ENCODE measurements at places on chromosomes 13 and 19.

DNA sequence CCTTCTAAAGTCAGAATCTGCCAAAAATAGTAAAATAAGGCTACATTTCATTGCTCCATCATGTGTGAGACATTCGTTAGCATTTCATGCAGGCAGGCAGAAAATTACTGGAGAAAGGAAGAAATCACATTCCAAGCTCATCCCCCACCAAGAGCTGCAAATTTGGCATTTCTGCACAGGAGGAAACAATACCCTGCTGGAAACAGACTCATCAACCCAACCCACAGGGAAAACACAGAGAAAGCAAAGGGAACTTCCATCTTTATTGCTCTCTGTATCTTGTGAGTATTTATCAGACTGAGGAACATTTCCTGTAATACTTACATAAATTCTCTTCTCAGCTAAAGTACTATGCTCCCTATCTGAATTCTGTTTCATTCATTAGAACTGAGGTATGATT is 95.7 kb downstream of the KCTD12 start:
- no peak for DNase-seq

DNA sequence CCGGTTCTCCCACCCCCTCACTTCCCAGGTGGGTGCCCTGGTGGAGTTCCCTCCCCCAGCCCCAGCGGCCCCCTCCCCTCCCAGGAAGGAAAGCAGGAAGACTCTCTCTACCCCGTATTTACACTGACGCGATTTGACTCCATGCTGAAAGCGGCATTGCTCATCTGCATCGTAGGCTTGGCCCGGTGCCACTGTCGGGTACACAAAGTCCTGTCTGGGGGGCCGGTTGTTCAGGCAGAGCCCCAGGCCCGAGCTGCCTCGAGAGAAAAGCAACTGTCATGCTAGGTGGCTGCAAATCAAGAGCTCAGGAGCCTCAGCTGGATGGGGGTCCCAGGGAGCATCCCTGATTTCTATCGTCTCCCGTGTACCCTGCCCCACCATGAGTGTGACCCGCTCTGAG is 14.9 kb downstream of the ADAMTS10 start:
- no peak for DNase-seq

- DNase-seq: no peak
Measured at GRCh38 chr19:56670401-56670960, 1.1 kb downstream of the ZNF835 start.

- no peak for DNase-seq
Measured at GRCh38 chr19:41530761-41531301, 45.1 kb upstream of the CEACAM21 start.

DNA sequence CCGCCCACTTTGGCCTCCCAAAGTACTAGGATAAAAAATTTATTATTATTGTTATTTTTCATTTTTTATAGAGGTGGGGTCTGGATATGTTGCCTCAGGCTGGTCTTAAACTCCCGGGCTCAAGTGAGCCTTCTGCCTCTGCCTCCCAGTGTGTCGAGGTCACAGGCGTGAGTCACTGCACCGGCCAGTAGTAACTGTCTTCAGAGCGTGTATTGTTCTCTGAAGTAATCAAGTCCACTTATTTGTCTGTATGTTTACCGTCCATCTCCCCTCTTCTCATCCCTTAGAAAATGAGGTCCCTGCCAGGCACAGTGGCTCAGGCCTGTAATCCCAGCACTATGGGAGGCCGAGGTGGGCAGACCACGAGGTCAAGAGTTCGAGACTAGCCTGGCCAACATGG is 18.2 kb upstream of the SULT2B1 start:
- no peak for DNase-seq

DNA sequence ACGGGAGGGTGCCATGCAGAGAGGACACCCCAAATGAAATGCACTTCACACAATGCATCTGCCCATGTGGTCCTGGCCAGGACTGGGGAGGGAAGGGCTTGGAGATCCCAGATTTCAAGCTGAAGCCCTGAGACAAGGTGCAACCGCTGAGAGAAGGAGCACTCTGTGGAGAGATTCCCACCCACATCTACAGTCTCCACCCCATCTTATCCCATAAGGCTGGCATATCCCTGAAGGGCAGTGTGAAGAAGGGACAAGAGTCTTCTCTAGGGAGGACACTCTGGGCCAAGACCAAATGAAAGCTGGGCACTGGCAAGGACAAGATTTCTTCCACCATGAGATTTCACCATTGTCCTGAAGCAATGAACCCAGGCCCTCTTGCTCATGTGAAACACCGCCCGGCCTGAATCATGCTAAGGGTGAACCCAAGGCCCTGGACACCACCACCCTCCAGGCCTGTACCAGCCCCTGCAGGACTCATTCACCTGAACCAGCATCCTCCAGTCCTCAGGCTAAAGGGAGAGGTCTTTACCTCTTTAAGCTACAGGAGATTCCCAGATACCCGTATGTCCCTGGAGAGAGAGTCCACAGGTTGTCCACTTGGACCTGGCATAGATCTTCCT is 20.5 kb downstream of the CEACAM4 start:
- DNase-seq: no peak

DNA sequence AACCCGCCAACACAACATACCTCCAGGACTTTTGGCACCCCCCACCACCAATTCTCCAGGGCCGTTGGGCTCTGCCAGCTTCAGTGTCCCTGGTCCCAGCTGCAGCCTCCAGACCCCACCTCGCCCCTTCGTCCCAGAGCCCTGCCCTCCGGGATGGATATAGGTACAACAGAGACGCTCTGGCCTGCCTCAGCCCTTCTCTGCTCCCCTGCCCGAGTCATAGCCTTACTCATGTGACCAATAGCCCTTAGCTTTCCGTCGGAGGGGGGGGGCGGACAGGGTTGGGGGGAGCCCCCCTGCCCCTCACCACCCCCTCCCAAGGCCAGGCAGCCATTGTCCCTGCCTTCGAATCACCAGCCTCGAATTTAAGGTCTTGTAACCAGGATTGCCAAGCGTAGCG is 70.8 kb upstream of the NFIC start:
- no peak for DNase-seq

GRCh38 chr13:61728471-61728870 is 312.8 kb upstream of the PCDH20 start:
- no peak for DNase-seq

- no peak for DNase-seq
Measured at GRCh38 chr19:33300009-33300893, 2.1 kb downstream of the CEBPA start.

DNA sequence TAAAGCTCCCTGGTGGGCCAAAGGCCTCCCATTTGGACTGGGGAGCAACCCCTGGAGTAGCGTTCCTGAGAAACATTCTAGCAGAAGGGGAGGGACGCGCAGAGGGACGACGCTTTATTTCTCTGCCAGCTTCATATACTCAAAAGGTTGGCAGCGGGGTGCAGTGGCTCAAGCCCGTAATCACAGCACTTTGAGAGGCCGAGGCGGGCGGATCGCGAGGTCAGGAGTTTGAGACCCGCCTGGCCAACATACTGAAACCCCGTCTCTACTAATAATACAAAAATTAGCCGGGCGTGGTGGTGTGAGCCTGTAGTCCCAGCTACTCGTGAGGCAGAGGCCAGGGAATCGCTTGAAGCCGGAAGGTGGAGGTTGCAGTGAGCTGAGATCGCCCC is 16.8 kb downstream of the RB1 start:
- DNase-seq: no peak

GRCh38 chr13:99008577-99008976 is 30.7 kb upstream of the DOCK9 start:
- DNase-seq: no peak

GRCh38 chr19:4829001-4829712 is 2.4 kb downstream of the TICAM1 start:
- no peak for DNase-seq

GRCh38 chr19:58385313-58385890 is 1.7 kb upstream of the RPS5 start:
- no peak for DNase-seq

DNA sequence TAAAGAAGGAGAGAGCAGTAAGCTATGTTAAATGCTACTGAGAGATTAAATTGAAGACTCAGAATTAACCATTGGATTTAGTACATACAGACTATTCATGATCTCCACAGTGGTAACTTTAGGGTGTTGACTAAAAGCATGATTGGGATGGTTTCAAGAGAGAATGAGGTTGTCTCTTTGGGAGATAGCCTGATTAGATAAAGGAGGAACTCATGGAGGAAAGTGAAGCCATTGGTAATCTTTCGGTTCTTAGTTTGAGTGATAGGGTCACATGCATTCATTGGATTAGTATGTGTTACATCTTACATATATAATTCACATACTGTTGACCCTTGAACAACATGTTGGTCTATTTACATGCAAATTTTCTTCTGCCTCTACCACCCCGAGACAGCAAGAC is 18.8 kb upstream of the KL start:
- DNase-seq: no peak

DNA sequence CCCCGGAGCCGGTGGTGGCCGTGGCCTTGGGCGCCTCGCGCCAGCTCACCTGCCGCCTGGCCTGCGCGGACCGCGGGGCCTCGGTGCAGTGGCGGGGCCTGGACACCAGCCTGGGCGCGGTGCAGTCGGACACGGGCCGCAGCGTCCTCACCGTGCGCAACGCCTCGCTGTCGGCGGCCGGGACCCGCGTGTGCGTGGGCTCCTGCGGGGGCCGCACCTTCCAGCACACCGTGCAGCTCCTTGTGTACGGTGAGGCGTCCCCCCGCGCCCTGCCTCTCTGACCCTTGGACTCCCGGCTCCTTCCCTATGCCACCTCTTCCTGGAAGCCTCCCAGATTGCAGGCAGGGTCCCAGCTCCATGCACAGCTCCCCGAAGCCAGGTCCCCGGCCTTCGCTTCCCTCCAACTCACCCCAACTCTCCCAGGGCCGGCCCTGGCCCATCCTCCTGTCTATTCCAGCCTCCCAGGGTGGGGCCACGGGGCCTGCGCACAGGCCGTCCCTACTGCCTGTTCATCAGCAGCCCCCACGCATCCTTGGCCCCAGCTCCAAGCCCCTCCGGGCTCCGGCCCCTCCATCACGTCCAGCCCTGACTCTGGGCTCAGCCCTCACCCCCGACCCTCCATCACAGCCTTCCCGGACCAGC is 1.7 kb downstream of the MADCAM1 start:
- no peak for DNase-seq

- DNase-seq: no peak
Measured at GRCh38 chr19:44644402-44645016, 799 bp downstream of the PVR start.

- DNase-seq: no peak
Measured at GRCh38 chr13:102700088-102701031, 5.5 kb upstream of the METTL21C start.

GRCh38 chr13:71021825-71022422 is 845.1 kb downstream of the DACH1 start:
- no peak for DNase-seq

- no peak for DNase-seq
Measured at GRCh38 chr19:31066385-31066784, 282.9 kb downstream of the TSHZ3 start.

GRCh38 chr13:74835579-74835978 is 646.4 kb downstream of the TBC1D4 start:
- DNase-seq: no peak

DNA sequence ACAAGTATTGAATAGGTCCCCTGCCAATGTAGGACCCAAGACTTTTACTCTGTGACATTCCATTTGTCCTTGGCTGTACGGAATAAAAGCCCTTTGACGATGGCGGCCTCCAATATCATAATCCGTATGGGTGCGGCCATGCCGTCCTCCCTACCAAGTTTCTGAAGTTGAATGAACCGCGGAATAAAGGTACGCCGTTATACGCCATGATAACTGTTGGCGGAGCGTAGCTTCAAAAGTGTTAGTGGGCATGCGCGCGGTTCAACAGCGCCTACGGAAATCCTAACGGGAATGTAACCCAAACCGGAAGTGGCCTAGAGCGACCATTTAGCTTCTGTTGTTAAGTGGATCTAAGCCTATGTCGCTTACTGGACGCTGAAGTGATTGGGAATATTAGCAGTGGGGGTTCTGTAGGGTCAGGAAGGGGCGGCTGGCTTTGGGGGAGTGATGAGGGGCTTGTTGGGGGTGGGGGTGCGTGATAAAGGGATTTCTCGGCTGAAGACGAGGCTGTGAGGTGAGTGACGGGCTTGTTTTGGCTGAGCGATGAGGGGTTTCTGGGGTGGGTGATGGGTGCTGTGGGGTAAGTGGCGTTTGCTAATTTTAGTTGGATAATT is at the start of gene ZNF175:
TSS of gene ZNF175 (plus strand) at position 322 of the 614 bp plus-strand sequence. CDS start 2,047 bp downstream, outside the sequence.
- DNase-seq: peak; percentile 69

DNA sequence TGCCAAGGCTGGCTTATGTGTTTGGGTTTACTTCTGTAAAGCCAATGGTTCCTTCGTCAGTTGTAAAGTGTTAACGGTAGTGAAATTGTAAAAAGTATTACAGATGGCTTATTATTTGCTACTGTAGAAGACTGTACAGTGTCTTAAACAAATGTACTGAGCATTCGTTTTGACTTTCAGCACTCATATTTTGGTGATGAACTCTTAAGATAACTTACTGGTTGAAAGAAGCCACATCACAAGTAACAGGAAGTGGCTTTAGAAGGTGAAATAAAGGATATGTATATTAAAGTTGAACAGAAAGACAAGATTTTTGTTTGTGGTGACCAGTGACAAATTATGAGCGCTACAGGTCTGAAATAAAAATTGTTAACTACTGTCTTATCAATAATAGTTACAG is 64.2 kb downstream of the URI1 start:
- DNase-seq: no peak

DNA sequence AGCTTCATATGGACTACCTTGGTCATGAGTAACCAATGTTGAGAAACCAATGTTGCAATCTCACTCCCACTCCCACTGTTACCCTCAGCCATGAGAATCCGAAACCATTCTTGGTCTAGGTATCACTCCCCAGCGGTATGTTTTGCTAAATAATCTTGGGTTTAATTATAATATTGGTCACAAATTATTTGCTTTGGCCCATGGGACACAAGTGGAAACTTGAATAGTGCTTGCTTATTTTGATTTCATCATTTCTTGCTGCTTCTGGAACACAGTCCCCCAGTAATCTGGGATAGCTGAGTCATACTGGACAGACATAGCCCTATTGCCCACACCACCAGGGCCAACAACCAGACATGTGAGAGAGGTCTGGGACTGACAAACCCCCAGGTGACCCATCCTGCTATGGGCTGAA is 171.6 kb upstream of the IPO5 start:
- DNase-seq: no peak

DNA sequence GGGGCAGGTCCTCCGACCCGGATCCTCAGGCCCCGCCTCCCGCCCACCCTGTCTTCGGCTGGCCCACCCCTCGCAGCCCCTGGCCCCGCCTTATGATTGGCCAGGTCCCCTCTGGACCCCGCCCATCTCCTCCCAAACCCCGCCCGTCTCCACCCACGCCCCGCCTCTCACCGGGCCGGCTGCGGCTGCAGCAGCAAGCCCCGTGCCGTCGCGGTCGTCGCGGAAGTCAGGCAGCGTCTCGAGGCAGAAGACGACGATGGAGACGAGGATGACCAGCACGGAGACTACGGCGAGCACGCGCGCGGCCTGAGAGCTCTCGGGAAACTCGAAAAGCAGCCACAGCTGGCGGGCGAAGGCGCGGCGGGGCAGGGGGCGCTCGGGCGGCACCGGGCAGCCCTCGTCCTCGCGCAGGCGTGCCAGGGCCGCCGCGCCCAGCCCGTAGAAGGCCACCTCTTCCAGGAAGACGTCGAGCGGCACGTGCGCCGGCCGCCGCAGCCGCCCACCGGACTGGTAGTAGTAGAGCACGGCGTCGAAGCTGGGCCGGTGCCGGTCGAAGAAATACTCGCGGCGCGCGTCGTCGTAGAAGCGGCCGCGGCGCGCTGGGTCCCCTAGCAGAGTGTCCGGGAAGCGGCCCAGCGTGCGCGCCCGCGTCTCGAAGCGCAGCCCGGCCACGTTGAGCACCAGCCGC is 495 bp downstream of the KCNA7 start:
- DNase-seq: no peak

GRCh38 chr13:110964229-110965037 is 49.6 kb upstream of the ANKRD10 start:
- DNase-seq: no peak

GRCh38 chr13:109297628-109298027 is 488.8 kb downstream of the IRS2 start:
- no peak for DNase-seq

All from activated CD8-positive, alpha-beta memory T cell treated with anti-CD3 and anti-CD28 coated beads for 1 hour (primary cell).